D721Med (cell line): ENCODE measurements at places on chromosomes 4 and X.

- no peak for DNase-seq
These were observed 178.2 kb downstream of the RTL9 start for GRCh38 chrX:110536816-110537215.

DNA sequence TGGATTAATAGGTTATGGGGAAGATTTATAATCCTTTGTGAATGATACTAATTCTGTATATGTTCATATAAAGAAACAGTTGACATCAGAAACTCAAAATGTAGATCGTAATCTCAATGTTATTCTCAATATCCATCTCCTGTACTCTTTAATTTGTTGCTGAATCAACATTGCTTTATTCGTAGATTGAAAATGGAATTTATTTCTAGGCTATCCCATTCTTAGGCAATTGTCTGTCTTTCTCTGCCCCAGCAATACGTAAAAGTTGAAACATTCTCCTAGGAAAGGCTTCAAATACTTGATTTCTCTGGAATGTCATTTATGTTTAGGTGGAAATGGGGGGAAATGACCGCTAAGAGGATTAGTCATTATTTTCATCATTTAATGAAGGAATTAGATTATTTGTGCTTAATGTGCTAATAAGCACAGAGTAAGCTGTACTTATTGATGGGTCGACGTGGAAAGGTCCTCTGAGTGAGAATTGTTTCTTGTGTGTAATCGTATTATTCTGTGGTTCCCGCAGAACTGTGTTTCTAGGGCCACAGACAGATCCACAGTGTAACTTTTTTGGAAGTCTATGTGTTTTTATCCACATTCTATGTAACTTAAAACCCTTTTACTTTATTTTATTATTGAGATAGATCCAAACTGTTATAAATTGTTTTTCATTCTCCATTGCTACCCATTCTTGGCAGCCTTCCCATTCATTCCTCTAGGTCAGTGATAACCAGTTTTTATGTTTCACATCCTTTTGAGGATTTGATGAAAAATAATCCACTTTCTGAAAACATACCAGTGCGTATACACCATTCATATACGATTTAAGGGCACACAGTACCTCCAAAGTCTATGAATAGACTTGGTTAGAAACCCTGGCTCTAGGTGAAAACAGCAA is 262.9 kb downstream of the ARHGAP10 start:
- DNase-seq: peak; percentile 33

GRCh38 chr4:112421911-112422310 is 94.1 kb downstream of the NEUROG2 start:
- DNase-seq: no peak

DNA sequence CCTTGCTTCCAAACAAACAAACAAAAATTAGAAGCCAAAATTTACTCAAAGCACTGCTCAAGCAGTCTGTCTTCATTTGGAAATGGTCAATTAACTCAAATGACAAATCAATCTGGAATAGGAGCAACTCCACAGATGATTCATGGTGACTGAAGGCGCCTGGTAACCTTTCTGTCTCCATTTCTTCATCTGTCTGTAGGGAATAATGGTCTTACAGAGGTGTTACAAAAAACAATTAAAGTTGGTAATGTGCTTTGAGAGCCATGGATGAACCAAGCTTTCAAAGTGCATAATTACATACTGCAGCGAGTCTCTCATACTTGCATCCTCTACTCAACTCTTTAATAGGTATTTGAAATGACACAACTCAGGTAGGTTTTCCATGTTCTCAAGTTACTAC is 38.3 kb upstream of the STAG2 start:
- no peak for DNase-seq

DNA sequence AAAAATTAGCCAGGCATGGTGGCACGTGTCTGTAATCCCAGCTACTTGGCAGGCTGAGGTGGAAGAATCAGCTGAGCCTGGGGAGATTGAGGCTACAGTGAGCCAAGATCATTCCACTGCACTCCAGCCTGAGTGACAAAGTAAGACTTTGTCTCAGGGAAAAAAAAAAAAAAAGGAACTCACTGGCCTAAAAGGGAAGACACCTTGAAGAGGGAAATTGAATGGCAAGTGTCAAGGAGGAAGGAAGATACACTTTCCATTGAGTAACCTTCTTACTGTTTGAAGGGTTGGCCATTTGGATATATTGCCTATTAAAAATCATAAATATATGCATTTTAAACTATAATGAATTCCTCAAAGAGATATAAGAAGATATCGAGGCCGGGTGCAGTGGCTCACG is 147.5 kb upstream of the FAM241A start:
- no peak for DNase-seq

DNA sequence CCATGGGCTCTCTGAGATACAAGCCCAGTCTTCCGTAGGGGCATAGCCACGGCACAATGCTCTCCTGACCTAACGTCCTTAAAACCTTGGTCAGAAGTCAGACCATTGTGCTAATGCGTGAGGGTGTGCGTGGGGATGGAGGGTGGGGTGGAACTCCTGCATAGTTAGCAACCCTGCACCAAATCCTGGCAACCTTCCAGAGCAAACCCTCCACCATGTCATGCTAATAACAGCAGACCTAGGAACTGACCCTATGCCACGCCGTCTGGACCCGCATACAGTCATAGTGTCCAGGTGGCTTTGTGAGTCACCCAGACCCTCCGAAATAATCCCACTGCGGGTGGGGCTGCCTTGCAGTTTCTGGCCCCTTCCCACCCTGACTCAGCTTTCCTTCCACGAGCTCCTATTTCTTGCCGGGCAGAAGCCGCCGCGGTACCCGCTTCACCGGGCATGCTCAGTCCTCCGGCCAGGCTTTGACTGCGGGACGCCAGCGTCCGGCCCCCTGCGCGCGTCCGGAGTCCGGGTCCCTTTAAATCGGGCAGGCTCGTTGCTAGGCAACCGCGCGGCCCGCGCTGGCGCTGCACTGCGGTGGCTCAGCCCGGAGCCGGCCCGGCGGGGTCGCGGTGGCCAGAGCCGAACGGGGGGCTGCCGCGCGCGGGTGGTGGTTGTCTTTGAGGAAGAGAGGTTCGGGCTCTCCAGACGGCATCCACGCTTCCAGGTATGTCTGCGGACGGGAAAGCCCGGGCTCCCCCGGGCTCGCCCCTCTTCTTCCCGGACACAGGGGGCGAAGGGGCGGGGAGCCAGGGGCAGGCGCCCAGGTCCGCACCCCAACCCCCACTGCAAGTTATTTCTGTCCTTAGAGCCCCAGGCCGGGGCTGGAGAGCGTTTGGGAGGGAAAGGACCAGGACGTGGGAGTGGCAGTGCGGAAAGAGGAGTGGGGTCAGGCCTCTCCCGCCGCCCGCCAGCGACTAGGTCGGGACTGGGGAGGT is at the start of gene CCDC160:
CCDC160 (plus strand) TSS at position 557 of the 989 bp plus-strand sequence. CDS start 7,619 bp downstream, outside the sequence.
- no peak for DNase-seq

GRCh38 chr4:14772388-14772787 is 229.9 kb upstream of the CPEB2 start:
- no peak for DNase-seq

DNA sequence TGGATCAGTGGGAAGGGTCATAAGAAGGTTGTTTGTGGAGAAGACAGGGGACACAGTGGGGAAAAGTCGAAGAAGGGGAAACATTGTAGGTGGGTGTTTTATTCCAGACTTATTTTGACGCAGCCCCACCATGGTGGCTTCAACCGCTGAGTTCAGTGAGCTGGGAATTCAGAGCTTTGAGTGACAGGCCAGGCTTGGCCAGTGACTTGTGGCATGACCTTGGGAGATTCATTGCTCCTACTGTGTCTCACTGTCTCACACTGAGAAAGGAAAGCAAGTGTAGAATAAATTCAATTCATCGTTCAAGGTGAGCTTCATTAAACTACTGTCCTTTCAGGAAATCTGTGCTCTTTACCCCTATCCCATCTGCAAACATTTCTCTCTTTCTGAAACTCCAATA is 47.4 kb upstream of the SOD3 start:
- DNase-seq: no peak

- DNase-seq: peak; percentile 51
These were observed at the start of gene SPIN3 for GRCh38 chrX:56995271-56995994. Gene SPIN3 (minus strand): TSS chrX:56995541. CDS start chrX:56994947, 594 bp downstream.

- no peak for DNase-seq
These were observed 93.0 kb downstream of the SPIN4 start for GRCh38 chrX:63258144-63258543.

DNA sequence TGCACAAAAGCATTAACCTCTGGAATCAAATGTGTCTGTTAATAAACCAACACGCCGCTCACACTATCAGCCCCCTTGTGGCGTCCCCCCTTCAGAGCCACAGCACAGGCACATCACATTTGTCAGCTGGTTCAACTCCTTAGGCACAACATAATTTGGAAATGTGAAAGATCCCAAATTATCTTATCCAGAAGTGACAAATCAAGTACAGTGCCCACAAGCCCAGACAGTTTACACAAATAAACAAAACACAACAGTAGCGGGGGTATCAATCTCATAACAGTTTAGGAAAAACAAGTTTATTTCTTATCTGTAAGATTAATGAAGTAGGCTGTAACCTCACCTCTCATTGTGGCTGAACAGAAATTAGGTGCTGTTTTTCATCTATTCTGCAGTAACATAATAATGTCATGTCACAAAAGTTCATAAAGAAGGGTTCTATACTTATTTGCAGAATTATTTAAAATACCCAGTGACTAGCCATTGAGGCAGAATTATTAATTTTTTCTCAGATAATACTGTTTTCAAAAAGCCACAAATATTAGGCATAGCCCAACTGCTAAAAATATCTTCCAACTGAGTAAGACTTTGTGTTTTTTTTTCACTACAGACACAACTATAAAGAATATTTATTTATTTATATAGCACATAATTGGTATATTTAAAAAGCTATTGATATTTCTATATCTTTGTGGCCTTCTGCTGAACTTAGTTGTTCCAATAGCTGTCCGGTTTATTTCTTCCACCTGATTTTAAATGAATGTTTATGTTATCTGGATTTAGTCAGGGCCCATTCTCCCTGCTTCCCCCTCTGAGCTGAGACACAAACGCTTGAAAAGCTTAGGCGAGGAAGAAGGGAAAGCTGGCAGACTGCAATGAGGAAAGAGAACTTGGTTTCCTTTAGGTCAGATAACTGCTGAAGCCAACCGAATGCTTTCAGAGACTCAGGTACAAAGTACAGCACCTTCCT is 214.7 kb downstream of the QDPR start:
- DNase-seq: no peak

DNA sequence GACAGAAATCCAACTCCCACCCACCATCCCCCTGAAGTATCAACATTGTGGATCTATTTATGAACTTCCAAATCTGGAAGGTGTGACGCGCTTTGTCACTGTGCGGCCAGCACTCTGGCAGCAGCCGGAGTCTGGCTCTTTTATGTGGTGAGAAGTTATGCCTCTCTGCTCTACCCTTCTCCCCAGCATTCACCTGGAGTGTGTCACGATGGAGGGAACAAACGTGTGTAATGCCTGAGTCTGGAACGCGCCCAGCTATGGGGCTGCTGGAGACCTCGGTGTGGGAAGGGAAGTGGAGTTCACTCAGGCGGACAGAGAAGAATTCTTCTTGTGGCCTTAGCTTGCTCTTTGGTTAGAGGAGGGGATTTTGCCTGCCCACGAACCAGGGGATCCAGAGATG is 222.1 kb upstream of the RPL34 start:
- no peak for DNase-seq

DNA sequence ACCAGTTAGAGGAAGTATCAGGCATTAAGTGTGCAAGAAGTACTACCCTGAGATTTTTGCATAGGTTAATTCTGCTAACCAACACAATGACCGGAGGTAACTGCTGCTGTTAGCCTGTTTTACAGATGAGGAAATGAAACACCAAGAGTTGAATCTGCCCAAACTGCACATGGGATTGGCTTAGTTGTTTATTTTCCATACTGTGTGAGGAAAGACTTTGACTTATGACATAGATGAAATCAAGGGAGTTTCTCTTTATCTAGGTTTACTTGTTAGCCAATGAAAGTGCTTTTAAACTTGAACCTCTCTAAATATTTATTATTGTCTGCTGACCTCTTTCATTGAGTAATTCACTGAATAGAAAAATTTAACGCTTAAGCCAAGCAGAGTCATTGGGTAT is 10.3 kb downstream of the GUCY1B1 start:
- no peak for DNase-seq

- DNase-seq: no peak
These were observed 101.3 kb downstream of the PALLD start for GRCh38 chr4:168598191-168598590.

GRCh38 chr4:146176891-146177290 is 1.4 kb downstream of the LSM6 start:
- DNase-seq: no peak

DNA sequence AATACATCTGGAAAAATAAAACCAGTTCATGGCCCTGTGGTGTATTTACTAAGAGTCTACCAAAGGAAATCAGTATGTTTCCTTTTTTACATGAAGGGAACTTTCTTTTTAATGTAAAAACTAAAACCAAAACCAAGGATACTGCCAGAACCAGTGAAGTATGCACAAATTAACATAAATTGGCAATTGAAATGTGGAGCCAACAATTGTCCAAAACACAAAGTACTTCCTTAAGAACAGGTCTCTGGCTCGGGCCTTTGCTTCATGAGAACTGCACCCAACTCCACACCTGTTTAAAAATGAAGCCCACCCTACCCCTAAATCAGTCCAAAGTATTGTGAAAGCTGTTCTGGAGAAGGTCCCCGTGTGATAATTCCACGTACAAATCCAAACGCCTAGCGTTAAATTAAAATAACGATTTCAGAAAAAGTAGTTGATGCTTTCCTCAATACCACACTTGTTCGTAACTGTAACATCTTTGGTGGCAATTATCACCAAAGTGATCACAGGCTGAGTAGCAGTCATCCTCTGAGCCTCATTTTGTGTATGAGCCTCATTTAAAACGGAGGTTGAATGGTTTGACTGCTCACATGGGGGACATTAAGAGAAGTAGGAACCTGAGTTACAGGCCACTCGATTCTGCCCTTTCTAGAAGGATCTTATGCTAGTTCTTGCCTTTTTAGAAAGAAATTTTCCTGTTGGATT is 93.0 kb downstream of the GEMIN8 start:
- DNase-seq: no peak

DNA sequence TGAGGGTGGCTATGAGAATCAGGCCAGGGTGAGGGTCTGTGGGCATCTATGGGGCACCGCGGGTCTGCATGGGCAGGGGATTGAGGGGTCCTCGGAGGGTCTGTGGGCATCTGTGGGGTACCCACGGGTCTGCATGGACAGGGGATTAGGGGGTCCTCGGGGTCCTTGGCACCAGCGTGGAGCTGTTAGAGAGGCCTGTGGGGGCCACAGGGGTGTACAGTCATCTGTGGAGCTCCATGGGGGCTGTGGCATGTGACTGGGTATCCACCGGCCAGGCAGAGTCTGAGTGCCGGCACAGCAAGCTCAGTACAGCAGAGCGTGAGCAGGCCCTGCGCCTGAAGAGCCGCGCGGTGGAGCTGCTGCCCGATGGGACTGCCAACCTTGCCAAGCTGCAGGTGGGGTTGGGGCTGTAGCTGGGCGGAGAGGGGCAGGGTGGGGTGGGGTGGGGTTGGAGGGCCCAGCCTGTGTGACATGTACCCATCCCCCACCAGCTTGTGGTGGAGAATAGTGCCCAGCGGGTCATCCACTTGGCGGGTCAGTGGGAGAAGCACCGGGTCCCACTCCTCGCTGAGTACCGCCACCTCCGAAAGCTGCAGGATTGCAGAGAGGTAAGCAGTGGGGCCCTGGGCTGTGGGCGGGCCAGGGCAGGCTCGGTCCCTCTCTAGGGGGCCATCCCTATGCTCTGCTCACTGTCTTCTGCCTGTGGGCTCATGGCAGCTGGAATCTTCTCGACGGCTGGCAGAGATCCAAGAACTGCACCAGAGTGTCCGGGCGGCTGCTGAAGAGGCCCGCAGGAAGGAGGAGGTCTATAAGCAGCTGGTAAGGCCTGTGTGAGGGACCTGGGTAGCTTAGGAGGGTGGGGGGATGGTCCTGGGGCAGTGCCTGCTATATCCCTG is 12.9 kb downstream of the CCDC22 start:
- DNase-seq: no peak
